ENCODE measurements at places on chromosomes 6 and 20.
A peak's percentile ranks its signal among the peaks of the same experiment; 100 is the strongest.

GRCh38 chr6:57313711-57314471, 3.5 kb upstream of the PRIM2 start:
- no peaks in the 10 kb centered on the region for H3K36me3 ChIP-seq
- no peaks in the 10 kb centered on the region for H3K27me3 ChIP-seq
- H3K4me3 ChIP-seq = peak overlapping the region; percentile 5
- DNase-seq = no peak
- H3K4me1 ChIP-seq = peaks cover 38% of the 10 kb centered on the region
- H3K27ac ChIP-seq = peak overlapping the region; percentile 72

- H3K4me1 ChIP-seq = peaks cover 15% of the 10 kb centered on the region
- no peak overlapping the region for H3K27ac ChIP-seq
- no peaks in the 10 kb centered on the region for H3K27me3 ChIP-seq
- no peak for DNase-seq
- H3K36me3 ChIP-seq = no peaks in the 10 kb centered on the region
Observed at GRCh38 chr6:14787677-14788076, 458.2 kb upstream of the JARID2 start.

GRCh38 chr6:16804546-16805242, 43.4 kb upstream of the ATXN1 start:
- no peaks in the 10 kb centered on the region for H3K36me3 ChIP-seq
- no peak overlapping the region for H3K27ac ChIP-seq
- no peaks in the 10 kb centered on the region for H3K4me1 ChIP-seq
- no peak for DNase-seq
- H3K4me3 ChIP-seq = no peak overlapping the region

- no peak overlapping the region for H3K4me3 ChIP-seq
- H3K27ac ChIP-seq = no peak overlapping the region
- H3K27me3 ChIP-seq = no peaks in the 10 kb centered on the region
Observed at GRCh38 chr6:156391061-156391672, 386.0 kb upstream of the ARID1B start.

GRCh38 chr20:58246346-58246745, 17.9 kb upstream of the ANKRD60 start:
- DNase-seq = no peak
- H3K27ac ChIP-seq = no peak overlapping the region
- no peaks in the 10 kb centered on the region for H3K4me1 ChIP-seq
- no peak overlapping the region for H3K4me3 ChIP-seq

DNA sequence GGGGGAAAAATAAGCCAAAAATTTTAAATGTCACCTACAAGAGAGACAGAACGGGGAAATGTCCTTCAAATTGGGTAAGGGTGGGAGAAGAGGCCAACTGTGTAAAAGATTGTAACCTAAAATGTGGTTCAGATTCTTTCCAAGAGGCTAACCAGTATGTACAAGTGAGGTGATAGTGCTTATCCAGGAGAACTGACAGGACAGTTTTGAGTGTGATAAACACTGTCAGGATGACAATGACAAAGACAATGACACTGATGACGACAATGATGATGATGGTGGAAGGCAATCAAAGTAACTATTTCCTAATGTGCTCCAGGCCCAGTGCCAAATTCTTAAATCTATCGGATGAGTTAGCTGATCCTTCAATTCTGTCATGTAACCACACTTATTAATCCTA, 57.3 kb downstream of the TASP1 start:
- no peaks in the 10 kb centered on the region for H3K36me3 ChIP-seq
- H3K27me3 ChIP-seq = no peaks in the 10 kb centered on the region
- no peak overlapping the region for H3K27ac ChIP-seq
- no peak for DNase-seq

- H3K27ac ChIP-seq = no peak overlapping the region
- H3K4me1 ChIP-seq = no peaks in the 10 kb centered on the region
- H3K4me3 ChIP-seq = no peak overlapping the region
- DNase-seq = no peak
- no peaks in the 10 kb centered on the region for H3K27me3 ChIP-seq
- no peaks in the 10 kb centered on the region for H3K36me3 ChIP-seq
Observed at GRCh38 chr20:20396794-20397193, 28.9 kb downstream of the INSM1 start.

DNA sequence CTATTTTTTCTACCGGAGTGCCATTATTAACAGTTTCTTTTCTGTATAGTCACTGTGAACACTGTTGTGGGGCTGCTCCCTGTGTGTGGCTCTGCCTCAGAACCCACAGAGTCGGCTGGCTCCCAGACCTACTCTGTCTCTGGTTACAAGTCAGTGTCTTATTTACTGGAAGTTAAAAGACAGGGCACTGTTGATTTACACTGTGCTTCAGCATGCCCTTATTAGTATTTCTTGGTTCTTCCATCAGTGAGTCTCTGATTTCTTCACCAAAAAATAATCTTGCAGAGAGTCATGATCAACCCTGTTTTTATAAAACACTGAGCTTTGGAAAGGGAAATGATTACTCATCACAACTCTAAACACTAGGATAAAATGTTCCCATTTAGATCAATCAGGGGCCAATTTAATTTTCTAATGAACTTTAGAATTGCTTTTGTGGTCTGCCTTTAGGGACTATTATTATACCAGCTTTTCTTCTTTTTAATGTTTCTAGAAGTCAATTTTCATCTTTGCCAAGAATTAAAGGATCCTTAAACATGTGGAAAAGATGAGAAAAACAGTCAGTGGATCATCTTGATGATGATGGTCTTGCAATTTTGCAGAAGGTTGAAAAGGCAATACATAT, 92.6 kb downstream of the UTRN start:
- no peaks in the 10 kb centered on the region for H3K36me3 ChIP-seq
- H3K4me1 ChIP-seq = peaks cover 36% of the 10 kb centered on the region
- no peak for DNase-seq
- H3K27ac ChIP-seq = peak overlapping the region; percentile 0

- H3K4me3 ChIP-seq = no peak overlapping the region
- H3K4me1 ChIP-seq = no peaks in the 10 kb centered on the region
- H3K27me3 ChIP-seq = no peaks in the 10 kb centered on the region
- DNase-seq = no peak
- no peaks in the 10 kb centered on the region for H3K36me3 ChIP-seq
Observed at GRCh38 chr6:156564127-156564806, 212.9 kb upstream of the ARID1B start.

DNA sequence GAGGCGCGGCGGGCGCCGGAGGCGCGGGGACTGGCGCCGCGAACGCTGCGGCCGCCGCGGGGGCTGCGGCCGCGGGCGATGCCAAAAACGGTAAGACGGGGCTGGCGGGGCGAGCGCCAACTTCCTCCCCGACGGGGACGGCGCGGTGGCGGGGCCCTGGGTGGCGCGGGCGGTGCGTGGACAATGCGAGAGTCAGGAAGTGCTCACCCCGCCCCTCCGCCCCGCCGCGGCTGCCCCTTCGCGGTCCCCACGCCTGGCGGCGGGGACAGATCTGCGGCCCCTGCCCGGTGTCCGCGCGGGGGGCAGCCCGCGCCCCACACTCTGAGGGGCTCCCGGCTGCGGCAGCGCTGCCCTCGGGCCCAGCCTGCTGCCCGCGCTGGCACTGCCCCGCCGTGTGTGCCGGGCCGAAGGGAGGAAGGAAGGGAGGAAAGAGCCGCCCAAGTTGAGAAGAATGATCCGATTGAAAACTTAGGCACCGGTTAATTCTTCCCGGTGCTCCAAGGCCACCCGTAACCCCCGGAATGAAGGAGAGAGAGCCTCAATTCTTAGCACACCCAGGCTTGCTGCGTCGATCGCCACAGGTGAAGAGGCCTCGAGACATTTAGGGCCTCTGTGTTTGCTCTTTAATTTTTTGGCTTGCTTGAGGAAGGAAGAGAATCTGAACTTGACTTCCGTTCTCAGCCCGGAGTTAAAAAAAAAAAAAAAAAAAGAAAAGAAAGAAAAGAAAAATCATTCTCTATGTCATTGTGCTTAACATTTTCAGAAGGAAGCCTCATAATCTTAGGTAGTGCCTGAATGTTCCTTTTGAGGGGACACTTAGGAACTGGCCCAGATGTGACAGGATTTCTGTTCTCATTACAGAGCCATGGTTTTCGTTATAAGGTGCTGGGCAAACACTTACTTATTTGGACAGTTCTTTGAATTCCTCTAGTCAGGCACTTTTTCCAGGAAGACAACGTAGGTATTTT, 982 bp downstream of the HECA start:
- DNase-seq = no peak
- no peaks in the 10 kb centered on the region for H3K36me3 ChIP-seq
- H3K4me3 ChIP-seq = peak overlapping the region; percentile 73

DNA sequence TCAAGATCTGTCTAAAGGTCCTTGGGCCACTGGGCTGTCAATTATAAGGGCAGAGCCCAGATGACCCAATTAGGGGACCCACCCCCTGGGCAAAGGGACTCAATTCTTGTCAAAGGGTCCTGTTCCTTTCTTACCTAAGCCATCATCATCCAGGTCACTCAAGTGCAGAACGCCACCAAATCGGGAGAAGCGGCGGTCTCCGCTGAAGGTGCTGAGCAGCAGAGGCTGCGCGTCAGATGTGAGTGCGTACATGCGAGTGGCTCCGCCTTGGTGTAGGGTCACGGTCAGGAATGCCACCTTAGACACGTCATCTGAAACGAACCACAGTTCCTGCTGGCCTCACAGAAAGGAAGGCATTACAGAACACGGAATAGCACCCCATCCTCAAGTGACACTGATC, 34.2 kb downstream of the MRS2 start:
- no peaks in the 10 kb centered on the region for H3K4me1 ChIP-seq
- no peak for DNase-seq
- no peak overlapping the region for H3K4me3 ChIP-seq
- no peaks in the 10 kb centered on the region for H3K36me3 ChIP-seq
- no peak overlapping the region for H3K27ac ChIP-seq

GRCh38 chr6:93272896-93273295, 146.5 kb downstream of the EPHA7 start:
- no peaks in the 10 kb centered on the region for H3K36me3 ChIP-seq
- no peaks in the 10 kb centered on the region for H3K4me1 ChIP-seq
- no peak for DNase-seq

DNA sequence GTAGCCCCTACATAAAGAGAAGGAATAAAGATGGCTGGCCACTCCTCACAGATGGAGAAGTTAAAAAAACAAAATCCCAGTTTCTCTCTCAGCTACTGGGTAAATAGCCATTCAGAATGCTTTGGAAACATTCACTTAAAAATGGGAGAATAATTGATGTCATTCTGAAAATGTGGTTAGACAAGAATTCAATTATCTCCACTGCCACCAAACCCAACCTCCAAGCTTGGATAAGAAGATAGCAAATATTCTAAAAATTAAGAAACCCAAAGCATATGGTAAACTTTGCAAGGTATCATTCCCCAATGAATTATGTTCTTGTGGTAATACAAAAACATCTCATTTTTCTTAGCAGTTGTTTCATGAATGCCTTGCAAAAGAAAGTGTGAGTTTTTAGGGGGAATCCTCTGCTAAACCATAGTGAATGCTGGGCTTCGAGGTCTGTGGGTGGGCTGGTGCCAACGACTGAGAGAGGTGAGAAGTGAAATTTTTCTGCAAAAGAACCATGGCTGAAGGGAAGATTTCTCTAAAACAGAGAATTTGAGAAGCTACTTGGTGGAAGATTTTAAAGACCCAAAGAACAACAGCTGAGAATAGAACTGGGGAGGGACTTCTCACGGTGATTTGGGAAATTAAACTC, 497.9 kb upstream of the JARID2 start:
- no peak overlapping the region for H3K4me3 ChIP-seq
- H3K27ac ChIP-seq = no peak overlapping the region
- no peak for DNase-seq
- no peaks in the 10 kb centered on the region for H3K27me3 ChIP-seq
- no peaks in the 10 kb centered on the region for H3K36me3 ChIP-seq
- H3K4me1 ChIP-seq = peaks cover 9% of the 10 kb centered on the region

DNA sequence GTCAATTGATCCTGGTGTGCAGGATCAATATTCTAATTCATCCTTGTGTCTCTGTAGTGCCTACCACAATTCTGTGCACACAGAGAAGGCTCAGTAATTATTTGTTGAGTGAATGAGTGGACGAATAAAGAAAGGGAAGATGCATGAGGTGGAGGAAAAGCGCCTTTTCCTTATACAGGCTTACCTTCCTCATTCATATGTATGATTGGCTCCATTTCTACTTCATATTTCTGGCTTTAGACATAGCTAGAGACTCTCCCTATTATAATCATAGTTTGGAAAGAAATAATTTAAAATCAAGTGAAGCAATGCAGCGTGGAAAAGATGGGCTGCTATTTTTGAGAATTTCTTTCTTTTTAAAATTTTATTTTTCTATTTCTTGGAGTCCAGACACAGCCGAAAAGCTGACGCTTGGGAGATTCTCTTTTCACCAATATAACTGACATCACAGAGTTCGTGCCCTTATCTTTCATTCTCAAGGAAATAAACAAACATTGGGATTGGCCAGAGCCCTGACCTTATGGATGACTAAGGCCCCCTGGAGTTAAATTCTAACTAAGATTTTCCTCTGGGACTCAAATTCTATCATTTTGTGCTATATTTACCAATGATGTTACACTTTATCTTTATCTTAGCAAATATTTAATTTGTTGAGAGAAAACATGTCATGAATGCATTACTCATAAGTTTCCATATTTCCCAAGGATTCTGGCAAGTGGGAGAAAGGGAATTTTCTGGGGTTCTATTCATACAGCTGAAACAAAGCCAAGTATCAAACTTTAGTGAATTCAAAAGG, 48.1 kb downstream of the PRL start:
- no peaks in the 10 kb centered on the region for H3K27me3 ChIP-seq
- no peak for DNase-seq
- H3K27ac ChIP-seq = no peak overlapping the region

DNA sequence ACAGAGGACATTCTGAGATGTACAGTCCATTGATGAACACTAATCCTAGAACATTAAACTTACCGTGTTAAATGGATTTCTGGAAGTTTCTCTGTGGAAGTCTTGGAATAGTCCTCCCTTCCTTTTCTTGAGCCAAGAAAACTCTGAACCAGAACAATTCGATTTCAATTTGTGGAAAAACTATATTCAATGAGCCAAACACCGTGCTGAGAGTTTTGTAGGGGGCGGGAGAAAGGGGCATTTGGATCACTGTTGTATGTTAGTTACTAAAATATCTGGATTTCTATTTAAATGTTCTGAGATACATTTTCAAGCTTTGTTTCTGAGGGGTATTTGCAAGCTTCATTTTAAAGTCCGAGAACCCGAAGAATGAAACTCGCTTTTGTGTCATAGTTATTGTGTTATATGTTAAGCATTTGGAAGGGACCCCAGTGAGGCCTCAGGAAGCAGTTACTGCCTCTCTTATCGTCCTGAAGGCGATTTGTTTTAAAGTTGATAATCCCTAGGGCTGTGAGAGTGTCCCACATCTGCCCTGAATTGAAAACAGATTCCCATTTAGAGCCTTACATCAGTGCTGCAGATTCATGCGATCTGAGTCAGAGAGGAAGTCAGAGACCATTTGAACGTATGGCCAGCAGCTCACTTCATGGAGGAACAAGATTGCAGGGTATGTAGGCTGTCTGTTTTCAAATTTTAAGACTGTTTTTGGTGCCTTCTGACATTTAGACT, 70.8 kb upstream of the SASH1 start:
- peaks cover 16% of the 10 kb centered on the region for H3K4me1 ChIP-seq
- H3K4me3 ChIP-seq = peak overlapping the region; percentile 16
- DNase-seq = no peak
- H3K27me3 ChIP-seq = no peaks in the 10 kb centered on the region
- no peaks in the 10 kb centered on the region for H3K36me3 ChIP-seq

All from vagina (tissue), 2 donors.